ENCODE measurements at places on chromosomes 3 and 15.

DNA sequence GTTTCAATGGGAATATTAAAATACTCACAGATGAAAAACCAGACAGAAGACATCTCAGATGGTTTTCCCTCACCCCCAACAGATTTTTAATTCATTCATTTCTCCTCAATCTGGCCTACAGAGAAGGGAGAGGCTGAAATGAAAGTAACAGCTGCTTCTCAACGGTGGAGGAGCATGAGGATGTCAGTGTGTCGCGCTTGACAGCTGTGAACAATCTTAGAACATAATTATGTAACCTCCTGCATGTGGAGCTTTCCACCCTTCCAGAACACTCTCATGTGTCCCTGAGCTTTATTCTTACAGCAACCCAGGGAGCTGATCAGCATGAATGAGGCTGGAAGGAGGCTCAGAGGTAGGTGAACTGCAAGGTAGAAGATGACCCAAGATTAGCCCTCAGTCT, 52.7 kb downstream of the MB21D2 start:
- DNase-seq, result no peak

- DNase-seq, result peak; percentile 77
These were observed 144.0 kb downstream of the GREM1 start for GRCh38 chr15:32861761-32862160.

DNA sequence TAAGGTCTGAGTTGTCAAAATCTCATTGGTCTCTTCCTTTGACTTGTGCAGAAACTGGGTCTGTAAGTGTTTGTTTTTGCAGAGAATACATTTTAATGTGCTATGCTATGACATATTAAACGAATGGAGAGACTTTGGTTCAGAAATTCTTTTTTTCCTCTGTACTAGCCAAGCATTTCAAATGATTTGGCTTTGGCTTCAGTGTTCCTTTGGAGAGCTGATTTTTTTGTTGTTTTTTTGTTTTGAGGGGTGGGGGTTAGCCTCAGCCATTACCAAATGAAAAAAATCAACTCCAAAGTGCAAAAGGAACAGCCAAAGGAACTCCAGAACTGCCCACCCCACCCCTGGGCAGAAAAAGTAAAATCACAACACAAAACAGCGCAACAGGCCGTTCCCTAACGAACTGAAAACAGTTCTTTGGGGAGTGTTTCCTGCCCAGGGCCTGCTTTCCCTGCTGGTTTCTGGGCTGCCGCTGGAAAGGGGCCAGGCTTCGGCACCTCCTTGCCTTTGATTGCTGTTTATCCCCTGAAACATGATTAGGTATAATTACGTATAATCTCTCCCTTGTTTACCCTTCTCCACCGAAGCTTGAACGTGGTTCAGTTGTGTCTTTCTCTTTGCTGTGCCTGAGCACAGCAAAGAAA, 57.6 kb upstream of the NEO1 start:
- DNase-seq, result no peak

GRCh38 chr15:64282701-64283100, 73.3 kb downstream of the CSNK1G1 start:
- DNase-seq, result no peak

- DNase-seq, result no peak
These were observed 24.7 kb downstream of the KAT2B start for GRCh38 chr3:20064796-20065564.

- no peak for DNase-seq
These were observed 123.7 kb downstream of the ALDH1A2 start for GRCh38 chr15:57941816-57942215.

DNA sequence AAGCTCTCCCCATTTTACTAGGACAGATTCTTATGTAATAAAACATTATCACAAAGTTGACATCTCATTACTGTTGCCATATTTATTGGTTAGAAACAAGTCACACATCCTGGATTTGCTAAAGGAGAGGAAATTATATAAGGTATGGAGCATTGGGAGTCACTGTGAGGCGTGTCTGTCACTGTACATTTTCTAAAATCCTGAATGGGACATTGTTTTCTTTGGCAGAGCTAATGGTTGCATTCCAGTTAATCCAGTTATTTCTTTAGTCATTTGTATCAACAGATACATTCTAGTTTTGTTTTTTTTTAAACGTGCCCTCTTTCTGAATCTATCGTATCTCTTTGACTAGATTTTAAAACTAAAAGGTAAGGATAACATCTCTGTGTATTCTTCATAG, 70.2 kb upstream of the MITF start:
- DNase-seq, result no peak

GRCh38 chr3:195559723-195560409, 16.7 kb upstream of the PPP1R2 start:
- no peak for DNase-seq

- DNase-seq, result no peak
These were observed 222.5 kb downstream of the SNRPN start for GRCh38 chr15:25176991-25177954.

GRCh38 chr3:143170074-143170473, 50.5 kb downstream of the CHST2 start:
- DNase-seq, result no peak

DNA sequence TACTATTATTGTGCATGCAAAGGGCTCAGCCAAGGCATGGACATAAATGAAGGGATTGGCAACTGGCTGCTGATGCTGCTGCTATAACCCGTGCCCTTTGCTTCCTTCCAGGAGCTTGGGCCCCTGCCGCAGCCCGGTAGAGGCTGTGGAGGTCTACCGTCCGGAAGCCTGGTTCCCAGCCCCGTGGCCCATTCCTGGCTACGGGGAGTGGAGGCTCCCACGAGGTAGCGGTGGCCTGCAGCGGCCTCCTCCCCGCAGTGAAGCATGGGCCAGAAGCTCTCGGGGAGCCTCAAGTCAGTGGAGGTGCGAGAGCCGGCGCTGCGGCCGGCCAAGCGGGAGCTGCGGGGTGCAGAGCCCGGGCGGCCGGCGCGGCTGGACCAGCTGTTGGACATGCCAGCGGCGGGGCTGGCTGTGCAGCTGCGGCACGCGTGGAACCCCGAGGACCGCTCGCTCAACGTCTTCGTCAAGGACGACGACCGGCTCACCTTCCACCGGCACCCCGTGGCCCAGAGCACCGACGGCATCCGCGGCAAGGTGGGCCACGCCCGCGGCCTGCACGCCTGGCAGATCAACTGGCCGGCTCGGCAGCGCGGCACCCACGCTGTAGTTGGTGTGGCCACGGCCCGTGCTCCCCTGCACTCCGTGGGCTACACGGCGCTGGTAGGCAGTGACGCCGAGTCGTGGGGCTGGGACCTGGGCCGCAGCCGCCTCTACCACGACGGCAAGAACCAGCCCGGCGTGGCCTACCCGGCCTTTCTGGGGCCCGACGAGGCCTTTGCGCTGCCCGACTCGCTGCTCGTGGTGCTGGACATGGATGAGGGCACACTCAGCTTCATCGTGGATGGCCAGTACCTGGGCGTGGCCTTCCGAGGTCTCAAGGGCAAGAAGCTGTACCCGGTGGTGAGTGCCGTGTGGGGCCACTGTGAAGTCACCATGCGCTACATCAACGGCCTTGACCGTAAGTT, 15.0 kb downstream of the SPSB4 start:
- no peak for DNase-seq

DNA sequence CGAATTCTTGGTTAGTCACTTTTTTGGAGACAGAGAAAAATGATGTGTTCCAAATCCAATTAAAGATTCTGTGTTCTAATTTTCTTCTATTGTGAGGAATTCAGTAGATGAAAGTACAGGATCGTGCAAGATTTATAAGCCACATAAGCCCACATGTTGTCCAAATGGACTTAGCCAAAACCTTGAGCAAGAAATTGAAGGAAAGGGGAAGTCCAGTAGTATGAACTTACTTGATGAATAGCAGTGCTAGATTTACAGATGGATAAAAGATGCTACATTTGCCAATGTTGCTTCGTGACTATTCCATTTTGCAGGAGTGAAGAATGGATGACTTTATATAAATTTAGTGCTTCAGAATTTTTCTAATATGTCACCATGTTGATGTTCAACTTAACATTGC, 120.0 kb upstream of the ATP11B start:
- no peak for DNase-seq

- no peak for DNase-seq
These were observed 8.6 kb upstream of the CYFIP1 start for GRCh38 chr15:22988811-22989210.

DNA sequence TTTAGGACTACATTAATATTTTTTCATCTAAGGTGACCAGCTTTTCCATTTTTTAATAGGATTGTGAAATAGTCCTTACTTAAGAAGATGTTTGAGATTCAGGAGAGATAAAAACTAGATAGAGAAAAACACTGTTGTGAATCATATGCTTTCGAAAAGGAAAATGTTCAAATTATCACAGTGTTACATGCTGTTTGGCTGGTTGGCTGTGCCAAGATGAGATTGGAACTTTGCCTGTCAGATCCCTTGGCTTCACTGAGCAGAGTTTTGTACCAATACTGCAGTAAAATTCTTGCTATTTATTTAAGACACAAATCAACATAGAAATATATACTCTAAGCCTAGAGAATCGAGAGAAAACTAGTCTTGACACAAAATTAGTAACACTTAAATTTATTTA, 117.2 kb downstream of the OXSM start:
- no peak for DNase-seq

GRCh38 chr3:194396859-194397756, 2.0 kb downstream of the GP5 start:
- no peak for DNase-seq

- DNase-seq, result no peak
These were observed 34.7 kb downstream of the MAP3K13 start for GRCh38 chr3:185397676-185398075.

DNA sequence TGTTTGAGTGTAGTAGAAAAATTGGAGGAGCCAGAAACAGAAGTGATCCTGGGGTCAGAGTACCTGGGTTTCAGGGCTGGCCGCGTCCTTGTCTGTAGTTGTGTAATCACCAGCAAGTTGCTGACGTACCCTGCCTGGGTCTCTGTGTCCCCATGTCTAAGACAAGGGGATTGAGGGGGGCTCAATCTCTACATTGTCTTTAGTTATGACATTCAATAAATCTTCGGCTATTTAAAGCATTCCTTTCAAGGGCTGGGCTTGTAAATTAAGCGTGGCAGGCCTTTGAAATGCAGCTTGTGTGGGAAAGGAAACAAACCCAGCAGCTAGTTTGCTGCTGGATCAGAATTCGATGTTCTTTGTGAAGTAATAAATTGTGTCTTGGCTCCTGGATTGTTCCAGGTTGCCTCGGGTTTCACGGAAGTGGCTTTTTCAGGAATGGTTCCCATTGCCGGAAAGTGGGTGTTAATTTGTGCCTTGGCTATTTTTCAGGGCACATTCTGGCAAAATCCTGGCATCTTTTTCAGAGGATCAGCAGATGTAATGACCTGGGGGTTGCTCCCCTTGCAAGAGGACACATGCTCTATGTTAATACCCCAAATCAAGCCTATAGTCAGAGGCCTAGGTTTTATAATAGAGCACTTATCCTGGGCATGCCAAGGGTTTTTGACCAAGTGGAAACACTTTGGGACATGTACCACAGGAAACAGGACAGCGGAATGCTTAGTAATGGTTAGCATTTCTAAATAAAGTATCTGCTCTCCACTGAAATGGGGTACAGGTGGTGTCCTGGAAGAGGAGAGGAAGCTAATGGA, 294.8 kb upstream of the NR2E3 start:
- no peak for DNase-seq

DNA sequence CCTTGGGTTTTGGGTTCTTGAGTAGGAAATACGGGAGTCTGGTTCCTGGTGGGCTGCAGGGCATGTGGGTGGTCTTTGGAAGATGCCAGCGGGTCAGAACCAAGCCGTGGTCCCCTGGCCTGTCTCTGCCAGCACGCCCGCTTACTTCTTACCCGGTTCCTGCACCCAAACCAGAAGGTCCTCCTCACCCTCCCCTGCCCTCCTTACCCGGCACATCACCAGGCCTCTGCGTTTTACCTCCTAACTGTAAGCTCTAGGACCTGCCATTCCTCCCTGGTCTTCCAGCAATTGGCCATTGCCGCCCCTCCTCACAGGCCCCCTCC, 184.0 kb downstream of the FEZF2 start:
- no peak for DNase-seq

- no peak for DNase-seq
These were observed 118.1 kb downstream of the EDEM1 start for GRCh38 chr3:5305684-5305989.

- DNase-seq, result peak; percentile 79
These were observed 118.8 kb downstream of the LPP start for GRCh38 chr3:188272481-188273372.

DNA sequence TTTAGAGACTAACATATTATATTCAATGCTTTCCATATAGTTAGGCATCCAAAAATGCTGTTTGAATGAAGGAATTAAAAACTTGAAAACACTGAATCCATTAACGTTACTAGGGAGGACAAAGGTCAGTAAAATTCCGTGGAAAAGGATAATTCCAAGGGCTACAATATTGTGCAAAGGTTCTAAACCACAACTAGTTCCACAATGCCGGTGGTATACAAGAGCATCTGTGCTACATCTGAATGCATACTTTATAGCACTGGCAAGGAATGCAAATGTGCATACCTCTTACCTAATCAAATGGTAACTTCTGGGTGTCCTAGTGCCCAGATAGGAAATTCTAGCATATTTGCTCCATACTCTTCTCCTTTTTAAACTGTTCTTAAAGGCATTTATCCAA, 2.2 kb downstream of the ICE2 start:
- no peak for DNase-seq

- peak; percentile 53 for DNase-seq
These were observed 132.8 kb upstream of the SLC24A5 start for GRCh38 chr15:47987908-47988532.

DNA sequence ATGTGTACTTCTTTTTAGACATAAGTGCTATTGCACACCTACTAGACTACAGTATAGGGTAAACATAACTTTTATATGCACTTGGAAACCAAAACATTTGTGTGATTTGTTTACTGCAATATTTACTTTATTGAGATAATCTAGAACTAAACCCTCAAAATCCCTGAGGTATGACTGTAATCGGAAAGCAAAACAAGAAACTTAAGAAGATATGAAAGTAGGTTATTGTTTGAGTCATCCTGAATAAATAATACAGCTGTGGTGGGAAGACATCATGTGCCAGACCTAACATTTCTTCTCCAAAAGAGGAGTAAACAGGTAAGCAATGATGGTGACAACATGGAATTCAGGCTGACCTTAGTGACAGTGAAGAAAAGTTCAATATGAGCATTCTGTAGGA, 765.5 kb downstream of the OTOL1 start:
- no peak for DNase-seq

- DNase-seq, result peak; percentile 88
These were observed 225.8 kb upstream of the UMPS start for GRCh38 chr3:124504332-124505059.

GRCh38 chr3:119297169-119297568, 3.0 kb downstream of the ARHGAP31 start:
- peak; percentile 75 for DNase-seq

Data from stromal cell of bone marrow (primary cell).